ENCODE measurements at places on chromosomes 11 and 22. TPM values are rescaled to one million over a fixed set of nuclear protein-coding genes. Genes with fewer than 3 reads are reported as not detected.

Gene PATE4
- not detected for polyA plus RNA-seq

Gene OR51B5
- not detected for polyA plus RNA-seq

Gene UBQLNL
- polyA plus RNA-seq: not detected

Gene APLNR
- polyA plus RNA-seq: not detected

Gene ANGPTL5
- polyA plus RNA-seq: not detected

Gene NXPE1
- polyA plus RNA-seq: not detected

Gene PANX2
- 6.4 TPM for polyA plus RNA-seq

Gene OR52N4
- polyA plus RNA-seq: not detected

Gene ANKK1
- polyA plus RNA-seq: not detected

Gene FJX1
- polyA plus RNA-seq: 56.3 TPM

Gene CYB561A3
- 44.6 TPM for polyA plus RNA-seq

Gene SLC5A4
- polyA plus RNA-seq: not detected

Gene CRYBB3
- not detected for polyA plus RNA-seq

Gene DUSP18
- 22.2 TPM for polyA plus RNA-seq

Gene SMIM38
- polyA plus RNA-seq: 1.9 TPM

Gene MAP6
- polyA plus RNA-seq: 200 TPM

Gene THAP12
- 110 TPM for polyA plus RNA-seq

Gene FAM180B
- not detected for polyA plus RNA-seq

Gene MPPED1
- polyA plus RNA-seq: 24.1 TPM

Gene ZMAT5
- 54.9 TPM for polyA plus RNA-seq

Gene CHADL
- polyA plus RNA-seq: 0.22 TPM

Gene MCHR1
- polyA plus RNA-seq: 2.9 TPM

Gene NELL1
- 70.4 TPM for polyA plus RNA-seq

Gene OR8G1
- polyA plus RNA-seq: not detected

Gene RIMBP3B
- polyA plus RNA-seq: 0.26 TPM

Gene NCF4
- not detected for polyA plus RNA-seq

Gene OTOG
- 0.08 TPM for polyA plus RNA-seq

Gene TIMP3
- polyA plus RNA-seq: 0.72 TPM

Gene SNX32
- polyA plus RNA-seq: 12.6 TPM

Gene CYP2R1
- 67.0 TPM for polyA plus RNA-seq
